ENCODE measurements at places on chromosomes 11 and 22.
A peak's percentile ranks its signal among the peaks of the same experiment; 100 is the strongest.

- DNase-seq, result no peak
Measured at GRCh38 chr11:114158886-114159285, 99.4 kb downstream of the ZBTB16 start.

DNA sequence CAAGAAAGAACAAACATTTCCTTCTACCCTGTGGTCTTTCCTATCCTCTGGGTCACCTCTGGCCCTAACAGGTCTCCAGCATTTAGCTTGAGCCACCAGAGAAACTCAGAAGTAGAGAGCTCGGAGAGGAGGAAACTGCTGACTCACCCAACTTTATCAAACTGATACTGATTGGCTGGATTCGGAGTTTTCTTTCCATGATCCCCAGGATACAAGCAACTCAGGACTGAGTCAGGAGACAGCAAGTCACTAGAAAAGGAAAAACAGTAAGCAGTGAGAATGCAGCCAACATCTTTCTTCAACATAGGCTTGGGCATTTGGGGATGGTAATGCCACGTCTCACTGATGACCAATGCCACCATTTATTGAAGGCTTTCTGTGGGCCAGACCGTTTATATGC lies 32.7 kb downstream of the THOC5 start:
- no peak for DNase-seq

DNA sequence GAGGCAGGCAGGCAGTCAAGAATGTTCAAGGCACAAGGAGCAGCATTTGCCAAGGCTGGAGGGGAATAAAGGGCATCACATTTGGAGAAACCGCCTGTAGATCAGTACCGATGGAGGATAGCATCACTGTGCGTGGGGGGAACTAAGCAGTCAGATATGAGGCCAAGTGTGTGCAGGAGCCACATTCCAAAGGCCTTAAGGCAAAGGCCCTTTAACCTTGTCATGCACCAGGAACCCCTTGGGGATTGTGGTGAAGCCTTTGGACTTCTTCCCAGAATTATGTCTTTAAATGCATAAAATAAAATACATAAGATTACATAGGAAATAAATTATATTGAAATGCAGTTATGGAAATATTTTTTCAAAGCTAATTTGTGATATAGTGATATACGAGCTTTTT lies 532.1 kb downstream of the BUD13 start:
- DNase-seq, result no peak

- no peak for DNase-seq
Measured at GRCh38 chr11:9943386-9944110, 279.7 kb downstream of the SWAP70 start.

DNA sequence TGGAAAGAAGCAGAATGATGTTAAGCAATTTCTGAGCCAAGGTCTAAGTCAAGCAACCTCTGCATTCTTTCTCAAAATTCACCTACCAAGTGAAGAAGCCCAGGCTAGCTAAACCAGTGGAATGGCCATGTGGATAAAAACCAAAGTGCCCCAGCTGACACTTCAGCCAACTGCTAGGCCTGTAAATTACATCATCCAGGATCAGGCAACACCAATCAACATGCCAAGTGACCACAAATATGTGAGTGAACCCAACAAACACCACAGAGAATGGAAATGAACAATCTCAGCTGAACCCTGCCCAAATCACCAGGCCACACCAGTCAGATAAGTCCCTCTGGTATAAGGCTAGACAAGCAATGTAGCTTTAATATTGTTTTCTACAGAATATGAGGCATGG lies 25.1 kb upstream of the FJX1 start:
- no peak for DNase-seq

- DNase-seq, result no peak
Measured at GRCh38 chr11:103465555-103466140, 356.4 kb downstream of the DYNC2H1 start.

GRCh38 chr11:71383461-71383860 lies 64.7 kb downstream of the DHCR7 start:
- no peak for DNase-seq

- no peak for DNase-seq
Measured at GRCh38 chr11:119755356-119756071, 26.5 kb upstream of the NECTIN1 start.

DNA sequence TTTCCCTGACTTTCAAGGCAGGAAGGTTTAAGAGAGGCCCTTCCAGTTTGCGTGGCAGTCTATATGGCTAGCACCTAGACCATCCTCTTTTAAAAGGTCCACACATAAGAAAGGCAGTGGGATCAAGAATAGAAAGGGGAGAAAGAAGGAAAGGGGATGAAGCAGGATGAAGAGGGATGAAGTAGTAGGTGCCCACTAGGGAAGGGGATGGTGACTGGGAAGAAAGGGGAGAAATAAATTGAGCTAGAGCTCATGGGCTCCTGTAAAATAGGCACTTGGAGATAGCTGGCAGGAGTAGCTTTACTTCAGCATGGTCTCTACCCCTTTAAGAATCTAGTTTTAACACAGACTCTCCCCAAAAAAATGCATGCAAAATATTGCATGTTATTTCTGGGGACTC lies 41.5 kb downstream of the CADM1 start:
- DNase-seq, result no peak

DNA sequence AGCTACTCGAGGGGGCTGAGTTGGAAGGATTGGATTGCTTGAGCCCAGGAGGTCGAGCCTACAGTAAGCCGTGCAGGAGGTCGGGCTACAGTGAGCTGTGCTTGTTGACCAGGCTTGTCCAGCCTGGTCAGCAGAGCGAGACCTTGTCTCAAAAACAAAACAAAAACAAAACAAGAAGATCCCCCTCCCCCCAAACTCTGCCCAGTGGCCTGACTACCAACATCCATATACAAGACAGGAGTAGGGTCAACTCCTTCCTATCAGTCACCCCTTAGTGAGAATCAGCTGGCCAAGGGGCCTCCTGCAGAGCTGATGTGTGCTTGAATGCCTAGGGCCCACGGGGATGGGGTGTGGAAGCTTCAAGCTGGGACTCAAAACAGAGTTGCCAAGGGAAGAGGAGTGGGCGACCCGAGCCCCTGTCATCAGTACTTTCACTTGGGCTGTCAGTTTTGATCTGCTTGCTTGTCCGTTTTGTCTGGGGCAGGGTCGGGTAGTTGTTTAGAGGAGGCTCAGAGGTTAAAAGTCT lies 942 bp upstream of the TSPAN18 start:
- DNase-seq, result no peak

DNA sequence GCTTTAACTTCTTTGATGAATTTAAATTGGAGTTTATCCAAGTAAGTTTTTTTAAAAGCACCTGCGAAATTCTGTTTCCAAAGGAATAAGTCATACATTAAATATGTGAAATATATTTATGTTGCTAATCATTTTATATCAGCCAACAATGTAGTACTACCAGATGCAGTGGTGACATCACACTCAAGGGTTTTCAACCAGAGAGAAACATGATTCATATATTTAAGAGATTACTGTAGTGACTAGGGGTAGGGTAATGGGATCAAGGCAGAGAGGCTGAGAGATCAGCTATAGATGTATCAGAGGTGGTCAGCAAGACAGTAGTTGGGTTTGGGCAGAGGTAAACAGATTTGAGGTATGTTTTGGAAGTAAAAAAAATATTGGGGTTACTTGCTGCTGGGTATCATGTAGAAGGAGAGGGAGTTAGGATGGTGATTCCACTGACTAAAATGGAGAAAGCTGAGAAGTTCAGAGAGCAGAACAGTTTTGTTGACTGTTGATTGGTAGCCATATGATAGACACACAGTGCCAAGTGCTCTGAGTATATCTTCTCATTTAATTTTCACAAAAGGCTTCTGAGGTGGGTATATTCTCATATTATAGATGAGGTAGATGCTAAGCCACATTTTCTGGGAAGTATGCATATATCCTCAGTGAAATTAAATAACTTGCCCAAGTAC lies 39.4 kb downstream of the CEP57 start:
- no peak for DNase-seq

DNA sequence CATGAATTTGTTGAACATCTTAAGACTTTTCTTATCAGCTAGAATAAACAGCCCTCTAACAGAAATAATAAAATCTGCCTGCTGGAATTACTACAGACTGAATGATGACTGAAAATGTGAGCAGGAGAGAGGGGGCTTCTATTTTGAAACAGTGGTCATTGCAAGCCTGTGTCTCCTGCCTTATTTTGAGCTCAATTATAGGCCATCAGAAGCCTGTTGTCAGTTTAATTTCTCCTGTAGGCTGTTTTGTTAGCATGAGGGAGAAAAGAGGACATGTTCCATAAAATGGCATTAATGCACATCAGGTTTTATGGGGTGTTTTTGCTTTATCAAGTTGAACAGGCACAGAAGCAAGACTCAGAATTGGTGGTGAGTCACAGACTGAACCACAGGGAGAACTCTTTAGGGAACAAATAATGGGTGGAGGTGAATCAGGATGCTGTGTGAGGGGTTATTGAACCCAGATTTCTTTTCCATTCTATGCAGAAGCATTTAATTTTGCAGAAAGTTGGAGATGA lies 129.1 kb downstream of the PARVA start:
- DNase-seq, result no peak

GRCh38 chr22:36470162-36470993 lies 11.1 kb downstream of the TXN2 start:
- peak; percentile 71 for DNase-seq

DNA sequence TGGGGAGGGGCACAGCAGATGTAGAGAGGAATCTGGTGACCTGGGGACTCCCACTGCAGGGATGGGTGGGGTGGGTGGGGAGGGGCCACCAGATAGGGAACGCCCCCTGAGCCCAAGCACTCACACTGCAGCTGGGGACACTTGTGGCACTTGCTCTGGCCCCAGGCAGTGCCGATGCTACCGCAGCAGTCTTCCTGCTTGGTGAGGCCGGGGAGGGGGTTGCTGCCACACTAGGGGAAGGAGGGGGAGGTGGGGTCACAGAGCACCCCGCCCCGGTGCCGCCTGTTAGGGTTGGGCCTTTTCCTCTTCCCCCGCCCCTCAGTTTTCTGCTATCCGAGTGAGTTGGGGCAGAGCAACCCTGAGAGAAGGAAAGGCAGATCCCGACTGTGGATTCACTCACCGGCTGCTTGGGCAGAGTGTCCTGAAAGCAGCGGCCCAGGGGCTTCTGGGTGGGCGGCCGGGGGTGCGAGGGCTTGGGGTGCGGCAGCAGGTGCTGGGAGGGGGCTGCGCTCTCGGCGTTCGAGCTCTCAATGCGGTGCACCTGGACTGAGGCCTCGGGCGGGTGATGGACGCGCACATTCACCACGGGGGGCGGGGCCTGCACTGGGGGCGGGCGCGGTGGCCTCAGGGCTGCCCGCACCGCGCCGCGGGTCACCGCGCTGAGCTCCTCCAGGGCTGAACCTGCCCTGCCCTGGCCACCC lies 4.7 kb downstream of the LTBP3 start:
- peak; percentile 56 for DNase-seq

DNA sequence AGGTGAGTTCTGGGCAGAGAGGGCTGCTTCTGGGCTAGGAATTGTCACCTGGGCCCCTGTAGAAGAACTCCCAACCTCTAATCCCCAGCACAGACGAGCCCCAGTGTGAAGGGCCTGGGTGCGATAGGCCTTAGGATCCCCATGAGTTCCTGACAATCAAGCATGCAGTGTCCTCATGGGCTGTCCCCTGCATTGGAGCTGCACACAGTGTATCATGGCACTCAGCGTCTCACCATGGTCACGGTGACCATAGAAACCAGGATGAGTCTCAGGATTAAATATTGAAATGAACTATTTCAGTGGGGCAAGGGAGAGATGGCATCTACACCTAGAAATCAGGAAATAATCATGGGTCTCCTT lies 292 bp downstream of the SCGB2A1 start:
- no peak for DNase-seq

DNA sequence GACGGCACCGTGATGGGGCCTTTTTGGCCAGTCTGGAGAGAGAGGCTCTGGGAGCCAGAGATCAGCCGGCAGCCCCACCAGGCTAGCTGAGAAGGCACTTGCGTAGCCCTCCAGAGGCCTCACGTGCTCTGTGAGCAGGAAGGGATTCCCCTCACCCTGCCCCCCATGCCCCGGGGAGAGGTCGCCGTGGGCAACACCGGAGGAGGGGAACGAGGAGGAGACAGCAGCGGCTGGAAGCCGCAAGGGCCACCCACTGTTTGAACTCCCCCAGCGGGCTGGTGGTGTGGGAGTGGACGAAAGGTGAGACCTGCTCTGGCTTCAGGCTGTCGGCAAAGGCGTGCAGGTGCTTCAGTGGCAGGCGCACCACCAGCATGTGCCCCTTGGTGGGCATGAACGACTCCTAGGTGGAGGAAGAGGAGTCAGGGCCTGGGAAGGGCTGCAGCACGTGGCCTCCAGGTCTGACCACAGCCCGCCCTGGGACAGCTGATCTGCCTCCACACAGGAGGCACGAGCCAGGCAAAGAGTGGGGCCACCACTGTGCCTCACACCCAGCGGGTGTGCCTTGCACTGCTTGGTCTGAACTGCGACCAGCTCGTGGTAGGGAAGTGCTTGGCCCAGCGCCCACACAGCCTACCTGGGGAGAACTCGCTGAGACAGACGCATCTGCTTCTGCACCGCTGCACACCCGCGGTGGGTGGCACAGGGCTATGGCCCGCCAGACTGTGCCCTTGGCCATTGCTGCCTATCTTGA lies 99.9 kb downstream of the MED15 start:
- DNase-seq, result no peak

GRCh38 chr11:81237139-81237538 lies 1496.5 kb downstream of the FAM181B start:
- DNase-seq, result no peak

GRCh38 chr11:76803811-76804600 lies 20.9 kb downstream of the TSKU start:
- peak; percentile 65 for DNase-seq

GRCh38 chr22:48594016-48594756 lies 1233.5 kb downstream of the BRD1 start:
- DNase-seq, result no peak

DNA sequence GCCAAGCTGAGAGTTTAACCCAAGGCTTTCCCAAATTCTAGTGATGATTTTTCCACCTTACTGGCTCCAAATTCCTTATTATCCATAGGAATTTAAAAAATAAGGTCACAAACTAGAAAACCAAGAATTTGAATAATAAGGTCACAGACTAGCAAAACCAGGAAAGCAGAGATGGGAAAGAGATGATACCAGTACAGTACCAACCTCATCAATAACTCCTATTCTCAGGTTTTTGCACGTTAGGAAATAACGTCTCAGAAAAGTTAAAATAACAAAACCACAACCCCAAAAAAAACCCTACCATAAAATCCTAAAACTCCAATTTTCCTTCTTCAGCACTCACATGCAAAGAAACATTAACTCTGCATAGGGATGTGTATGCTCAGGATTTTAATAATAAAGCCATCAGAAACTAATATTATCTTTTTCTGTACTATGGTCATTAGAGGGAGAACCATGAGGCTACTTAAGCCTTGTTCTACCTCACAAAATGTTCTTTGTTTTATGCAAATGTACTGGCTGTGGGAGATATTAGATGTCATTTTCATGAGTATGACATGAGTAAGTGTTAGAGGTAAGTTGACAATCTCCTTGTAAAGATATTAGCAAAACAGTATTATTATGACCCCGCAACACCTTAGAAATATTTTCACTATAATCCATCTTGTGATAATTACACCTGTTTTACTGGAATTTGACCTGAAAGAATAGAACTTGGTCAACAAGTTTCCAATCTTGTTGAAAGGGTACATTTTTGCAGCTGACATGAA lies 16.1 kb upstream of the EED start:
- DNase-seq, result no peak

- no peak for DNase-seq
Measured at GRCh38 chr22:22033803-22034468, 51.3 kb upstream of the TOP3B start.

- no peak for DNase-seq
Measured at GRCh38 chr11:34926831-34927132, 10.4 kb downstream of the PDHX start.

- no peak for DNase-seq
Measured at GRCh38 chr11:122242731-122243130, 126.7 kb upstream of the BLID start.

- no peak for DNase-seq
Measured at GRCh38 chr11:119320776-119321524, 4.0 kb upstream of the MCAM start.

All from stimulated activated CD4-positive, alpha-beta T cell treated with anti-CD3 and anti-CD28 coated beads, Interleukin-2, amount 100 ng/mL, for 48 hours (primary cell).